Fibroblast of skin of left quadriceps (primary cell): ENCODE measurements at places on chromosomes 11 and 22.

- no peak for DNase-seq
Measured at GRCh38 chr11:73939096-73939495, 11.7 kb upstream of the DNAJB13 start.

DNA sequence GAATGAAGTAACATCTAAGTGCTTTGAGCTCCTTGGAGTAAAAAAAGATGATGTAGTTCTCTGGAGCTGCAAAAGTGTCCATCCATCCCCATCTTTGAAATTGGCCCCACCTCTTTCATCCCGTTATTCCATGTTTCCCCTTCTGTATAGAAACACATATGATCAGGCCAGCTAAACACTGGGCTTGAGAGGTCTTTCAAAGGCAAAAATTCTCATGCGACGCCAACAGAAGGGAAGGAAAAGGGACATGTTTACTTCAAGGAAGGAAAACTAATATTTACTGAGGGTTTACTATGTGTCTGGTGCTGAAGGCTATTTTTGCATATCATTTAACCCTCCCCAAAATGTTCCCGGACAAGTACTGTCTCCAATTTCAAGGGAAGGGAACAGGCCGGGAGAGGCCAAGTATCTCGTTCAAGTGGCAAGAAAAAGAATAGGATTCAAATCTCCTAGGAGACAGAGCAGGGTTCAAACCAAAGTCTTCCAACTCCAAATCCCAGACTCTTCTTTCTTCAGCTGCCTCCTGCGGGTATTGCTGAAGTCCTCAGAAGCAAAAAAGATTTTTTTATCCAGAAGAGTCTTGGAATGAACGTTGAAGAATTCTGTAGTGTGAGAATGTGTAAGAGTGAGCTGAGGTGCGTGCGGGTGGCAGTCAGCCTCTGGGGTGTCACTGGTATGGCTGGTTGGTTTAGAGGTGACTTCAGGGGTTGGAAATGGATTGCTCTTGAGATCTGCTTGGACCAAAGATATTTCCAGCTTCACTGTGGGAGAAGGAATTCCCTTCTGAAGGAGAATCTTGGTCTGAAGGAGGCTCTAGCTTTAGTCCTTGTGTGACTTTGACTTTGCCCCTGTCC, 10.1 kb downstream of the TECTA start:
- DNase-seq = no peak

DNA sequence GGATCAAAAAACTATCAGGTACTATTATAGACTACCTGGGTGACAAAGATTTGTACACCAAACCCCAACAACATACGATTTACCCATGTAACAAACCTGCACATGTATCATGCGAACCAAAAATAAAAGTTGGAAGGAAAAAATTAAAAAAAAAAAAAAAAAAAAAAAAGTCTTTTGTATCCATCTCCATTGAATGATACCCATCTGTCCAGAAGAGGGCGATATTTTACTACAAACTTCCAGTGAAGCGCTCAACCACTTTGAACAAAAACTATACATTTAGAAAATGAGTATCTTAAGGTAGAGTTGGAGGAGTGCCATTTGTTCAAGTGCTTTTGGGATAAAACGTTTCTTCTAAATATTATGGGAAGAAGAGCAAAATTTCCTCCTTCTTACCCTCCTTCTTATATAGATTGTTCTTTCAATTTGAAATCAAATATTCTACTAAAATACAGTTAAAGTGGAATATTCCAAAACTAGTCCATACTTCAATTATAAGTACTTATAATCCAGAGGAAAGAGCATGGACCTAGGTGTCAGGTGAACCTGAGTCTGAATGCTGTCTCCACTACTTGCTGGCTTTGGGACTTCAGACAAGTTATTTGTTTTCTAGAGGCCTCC, 23.3 kb downstream of the ARL14EP start:
- peak; percentile 40 for DNase-seq

GRCh38 chr11:118895093-118896039, 11.7 kb downstream of the CXCR5 start:
- DNase-seq = no peak

- DNase-seq = no peak
Measured at GRCh38 chr11:72605973-72606747, 68.1 kb downstream of the PDE2A start.

- no peak for DNase-seq
Measured at GRCh38 chr22:27413702-27414101, 387.9 kb downstream of the MN1 start.

DNA sequence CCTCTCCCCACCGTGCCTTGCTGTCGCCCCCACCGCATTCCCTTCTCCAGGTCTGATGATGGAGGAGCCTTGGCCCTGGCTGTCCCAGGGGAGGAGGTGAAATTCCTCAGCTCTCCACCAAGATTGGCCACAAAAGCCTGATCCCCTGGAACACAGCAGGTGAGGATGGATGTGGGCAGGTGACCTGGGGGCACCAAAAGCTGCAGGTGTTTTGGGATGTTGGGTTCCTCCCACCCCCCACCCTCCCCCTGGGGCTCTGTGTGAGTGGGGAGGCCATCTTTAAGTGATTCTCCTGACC, 639 bp downstream of the TRIOBP start:
- no peak for DNase-seq

GRCh38 chr11:100467821-100468508, 219.1 kb upstream of the ARHGAP42 start:
- no peak for DNase-seq

DNA sequence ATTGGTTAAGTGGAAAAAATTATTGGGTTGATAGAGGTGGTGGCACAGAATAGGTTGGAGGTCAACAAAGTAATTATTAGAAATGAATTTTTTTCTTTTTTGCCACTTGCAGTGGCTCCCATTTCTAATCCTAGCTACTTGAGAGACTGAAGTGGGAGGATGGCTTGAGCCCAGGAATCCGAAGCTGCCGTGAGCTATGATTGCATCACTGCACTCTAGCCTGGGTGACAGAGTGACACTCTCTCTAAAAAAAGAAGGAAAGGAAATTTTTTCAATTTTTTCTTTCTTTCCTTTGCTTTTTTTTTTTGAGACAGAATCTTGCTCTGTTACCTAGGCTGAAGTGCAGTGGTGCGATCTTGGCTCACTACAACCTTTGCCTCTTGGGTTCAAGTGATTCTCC, 2.2 kb upstream of the BCO2 start:
- no peak for DNase-seq

- DNase-seq = no peak
Measured at GRCh38 chr11:106475181-106475580, 397.7 kb downstream of the AASDHPPT start.

GRCh38 chr11:88806410-88806809, 259.4 kb downstream of the GRM5 start:
- DNase-seq = no peak

DNA sequence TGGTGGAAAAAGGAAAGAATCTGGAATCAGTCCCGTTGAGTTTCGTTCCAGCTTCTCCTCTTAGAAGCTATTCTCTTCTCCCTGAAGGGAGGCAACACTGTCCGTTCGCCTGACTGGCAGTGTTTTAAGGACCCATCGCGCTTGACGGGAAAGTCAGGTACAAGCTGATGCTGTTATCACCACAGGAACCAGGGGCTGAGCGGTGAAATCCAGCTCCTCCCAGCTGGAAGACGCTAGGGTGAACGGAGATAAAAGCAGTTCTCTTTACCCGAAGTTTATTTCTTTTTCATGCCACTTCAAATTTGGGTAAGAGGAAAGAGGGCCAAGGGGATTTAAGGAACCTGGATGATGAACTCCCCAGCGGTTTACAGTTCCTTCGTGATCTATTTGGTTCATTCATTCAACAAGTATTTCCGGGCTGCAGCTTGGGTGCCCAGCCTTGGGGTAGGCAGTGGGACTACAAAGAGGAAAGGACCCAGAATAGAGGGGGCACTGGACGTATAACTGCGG, 551 bp upstream of the DEUP1 start:
- no peak for DNase-seq

- DNase-seq = no peak
Measured at GRCh38 chr11:69468911-69469885, 12.3 kb upstream of the LINC01488 start.

DNA sequence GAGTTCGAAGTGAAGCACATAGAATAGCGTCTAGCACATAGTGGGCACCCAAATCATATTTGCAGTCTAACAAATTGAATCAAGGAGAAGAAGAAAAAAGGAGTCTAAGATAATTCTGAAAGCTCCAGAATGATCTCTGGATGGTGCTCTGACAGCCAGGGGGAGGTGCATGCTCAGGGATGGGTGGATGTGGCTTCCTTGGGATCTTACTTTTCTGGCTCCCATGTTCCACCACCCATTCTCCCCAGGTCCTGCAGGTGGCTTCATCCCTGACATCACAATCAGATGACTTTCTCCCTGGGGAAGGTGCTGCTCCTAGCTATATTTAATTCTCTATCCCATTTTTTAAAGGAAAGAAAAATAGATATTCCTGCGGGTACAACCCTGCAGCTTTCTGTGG, 381.9 kb downstream of the CADM1 start:
- DNase-seq = no peak

GRCh38 chr11:131884461-131885073, 514.2 kb downstream of the NTM start:
- DNase-seq = no peak

- DNase-seq = no peak
Measured at GRCh38 chr22:47337161-47337621, 574.7 kb downstream of the TBC1D22A start.

GRCh38 chr11:15673408-15673831, 558.7 kb downstream of the INSC start:
- DNase-seq = no peak

DNA sequence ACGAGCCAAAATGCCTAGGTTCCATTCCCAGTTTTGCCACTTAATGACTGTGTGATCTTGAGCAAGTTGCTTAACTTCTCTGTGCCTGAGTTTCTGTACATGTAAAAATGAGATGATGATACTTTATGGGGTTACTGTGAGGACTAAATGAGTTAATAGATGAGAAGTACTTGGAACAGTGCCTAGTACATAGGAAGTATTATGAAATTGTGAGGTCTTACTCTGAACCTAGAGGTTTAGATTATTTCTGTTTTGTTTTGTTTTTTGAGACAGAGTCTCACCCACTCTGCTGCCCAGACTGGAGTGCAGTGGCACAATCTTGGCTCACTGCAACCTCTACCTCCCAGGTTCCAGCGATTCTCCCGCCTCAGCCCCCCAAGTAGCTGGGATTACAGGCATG, 227.0 kb upstream of the POU2AF2 start:
- DNase-seq = no peak

- DNase-seq = no peak
Measured at GRCh38 chr11:88359541-88359940, 22.0 kb upstream of the CTSC start.
